T-cell (primary cell): ENCODE measurements at places on chromosomes 3 and 15. TPM values are rescaled to one million over a fixed set of nuclear protein-coding genes. Genes with fewer than 3 reads are reported as not detected.

GRCh38 chr3:13574083-13574797, 25.3 kb downstream of the FBLN2 start:
- peaks cover 23% of the 10 kb centered on the region for H3K27me3 ChIP-seq
- peaks cover 4% of the 10 kb centered on the region for H3K36me3 ChIP-seq
- no peaks in the 10 kb centered on the region for H3K4me1 ChIP-seq
- no peak overlapping the region for H3K4me3 ChIP-seq

GRCh38 chr3:6807967-6808588, 52.8 kb upstream of the GRM7 start:
- no peaks in the 10 kb centered on the region for H3K4me1 ChIP-seq
- DNase-seq = no peak
- no peaks in the 10 kb centered on the region for H3K36me3 ChIP-seq

DNA sequence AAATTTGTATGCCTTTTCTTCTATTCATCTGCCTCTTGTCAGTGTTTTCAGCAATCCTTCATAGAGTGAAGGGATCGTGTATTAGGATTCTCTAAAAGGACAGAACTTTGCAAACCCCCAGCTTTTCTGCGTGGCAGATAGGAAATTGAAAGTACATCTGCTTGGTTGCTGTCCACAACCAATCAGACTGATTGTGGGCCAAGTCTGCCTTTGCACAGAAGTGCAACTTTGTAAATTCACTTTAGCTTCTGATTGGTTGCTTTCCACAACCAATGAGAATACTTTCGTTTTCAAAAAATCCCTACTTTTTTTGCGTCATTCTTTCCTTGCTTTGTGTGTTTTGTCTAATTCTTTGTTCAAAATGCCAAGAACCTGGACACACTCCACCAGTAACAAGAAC, 847.4 kb downstream of the FHIT start:
- no peaks in the 10 kb centered on the region for H3K4me1 ChIP-seq
- no peaks in the 10 kb centered on the region for H3K36me3 ChIP-seq
- H3K27me3 ChIP-seq = no peaks in the 10 kb centered on the region
- H3K4me3 ChIP-seq = no peak overlapping the region

- H3K4me1 ChIP-seq = no peaks in the 10 kb centered on the region
- DNase-seq = no peak
- H3K4me3 ChIP-seq = no peak overlapping the region
- no peaks in the 10 kb centered on the region for H3K27me3 ChIP-seq
- no peaks in the 10 kb centered on the region for H3K36me3 ChIP-seq
Measured at GRCh38 chr15:25183581-25184251, 228.9 kb downstream of the SNRPN start.

DNA sequence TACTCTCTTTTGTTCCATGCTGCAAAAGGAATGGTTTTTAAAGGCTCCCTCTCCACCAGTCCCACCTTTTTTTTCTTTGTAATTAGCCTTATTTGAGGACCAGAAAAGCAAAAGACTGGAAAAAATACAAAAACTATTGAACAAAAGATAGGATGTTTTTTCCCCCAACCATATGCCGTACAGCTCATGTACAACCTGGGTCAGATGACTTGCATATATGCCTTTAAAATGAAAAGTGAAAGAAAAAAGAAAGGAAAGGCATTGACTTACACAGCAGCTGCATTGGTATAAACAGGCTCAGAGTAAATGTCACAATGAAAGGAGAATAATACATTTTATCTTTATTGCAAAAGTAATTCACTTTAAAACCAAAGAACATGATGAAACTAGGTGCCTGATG, 69.5 kb upstream of the CMC1 start:
- peak overlapping the region; percentile 40 for H3K27ac ChIP-seq
- no peaks in the 10 kb centered on the region for H3K4me1 ChIP-seq
- no peaks in the 10 kb centered on the region for H3K36me3 ChIP-seq

- no peaks in the 10 kb centered on the region for H3K36me3 ChIP-seq
- no peak overlapping the region for H3K27ac ChIP-seq
- H3K27me3 ChIP-seq = peaks cover 25% of the 10 kb centered on the region
- H3K4me3 ChIP-seq = no peak overlapping the region
Measured at GRCh38 chr3:127728417-127729015, 55.8 kb downstream of the ABTB1 start.

DNA sequence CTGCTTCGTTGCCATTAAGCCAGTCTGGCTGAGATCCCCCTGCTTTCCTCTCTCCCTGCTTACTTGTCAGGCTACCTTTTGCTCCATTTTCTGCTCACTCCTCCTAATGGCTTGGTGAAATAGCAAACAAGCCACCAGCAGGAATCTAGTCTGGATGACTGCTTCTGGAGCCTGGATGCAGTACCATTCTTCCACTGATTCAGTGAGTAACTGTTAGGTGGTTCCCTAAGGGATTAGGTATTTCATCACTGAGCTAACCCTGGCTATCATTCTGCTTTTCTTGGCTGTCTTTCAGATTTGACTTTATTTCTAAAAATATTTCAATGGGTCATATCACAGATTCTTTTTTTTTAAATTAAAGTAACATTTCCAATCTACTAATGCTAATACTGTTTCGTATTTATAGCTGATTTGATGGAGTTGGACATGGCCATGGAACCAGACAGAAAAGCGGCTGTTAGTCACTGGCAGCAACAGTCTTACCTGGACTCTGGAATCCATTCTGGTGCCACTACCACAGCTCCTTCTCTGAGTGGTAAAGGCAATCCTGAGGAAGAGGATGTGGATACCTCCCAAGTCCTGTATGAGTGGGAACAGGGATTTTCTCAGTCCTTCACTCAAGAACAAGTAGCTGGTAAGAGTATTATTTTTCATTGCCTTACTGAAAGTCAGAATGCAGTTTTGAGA, 25.0 kb downstream of the CTNNB1 start:
- DNase-seq = no peak
- H3K4me1 ChIP-seq = peaks cover 7% of the 10 kb centered on the region
- no peak overlapping the region for H3K27ac ChIP-seq
- no peaks in the 10 kb centered on the region for H3K27me3 ChIP-seq
- no peak overlapping the region for H3K4me3 ChIP-seq

The BTLA gene
- total RNA-seq = 15.2 TPM

The TICRR gene
- 0.23 TPM for total RNA-seq

DNA sequence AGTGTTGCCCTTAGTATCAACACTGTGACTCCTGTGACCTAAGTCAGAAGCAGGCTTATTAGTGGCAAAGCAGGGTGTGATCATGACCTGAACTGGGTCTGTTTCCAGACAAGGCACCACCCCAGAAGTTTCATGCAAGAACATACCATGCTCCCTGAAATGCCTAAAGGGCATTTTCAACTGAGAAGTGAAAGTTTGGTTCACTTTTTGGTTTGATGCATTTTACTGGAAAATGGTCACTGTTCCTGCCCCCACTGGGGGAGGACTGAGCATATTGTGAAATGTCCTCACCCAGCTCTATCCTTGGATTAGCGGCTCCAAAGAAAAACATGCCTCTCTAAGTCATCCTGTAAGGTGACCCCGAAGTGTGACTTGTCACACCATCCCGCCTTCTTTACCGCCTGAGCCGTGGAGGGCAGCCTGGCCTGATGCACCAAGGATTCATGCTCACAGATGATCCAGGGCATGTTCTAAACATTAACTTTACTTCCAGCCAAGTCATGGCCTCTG, 3.1 kb upstream of the FAM240A start:
- H3K27me3 ChIP-seq = peaks cover 9% of the 10 kb centered on the region
- H3K27ac ChIP-seq = no peak overlapping the region
- no peak for DNase-seq
- H3K36me3 ChIP-seq = no peaks in the 10 kb centered on the region

GRCh38 chr15:43404130-43404529, 33.2 kb downstream of the TUBGCP4 start:
- no peak overlapping the region for H3K4me3 ChIP-seq
- no peaks in the 10 kb centered on the region for H3K4me1 ChIP-seq
- DNase-seq = no peak
- H3K27me3 ChIP-seq = no peaks in the 10 kb centered on the region
- no peak overlapping the region for H3K27ac ChIP-seq

DNA sequence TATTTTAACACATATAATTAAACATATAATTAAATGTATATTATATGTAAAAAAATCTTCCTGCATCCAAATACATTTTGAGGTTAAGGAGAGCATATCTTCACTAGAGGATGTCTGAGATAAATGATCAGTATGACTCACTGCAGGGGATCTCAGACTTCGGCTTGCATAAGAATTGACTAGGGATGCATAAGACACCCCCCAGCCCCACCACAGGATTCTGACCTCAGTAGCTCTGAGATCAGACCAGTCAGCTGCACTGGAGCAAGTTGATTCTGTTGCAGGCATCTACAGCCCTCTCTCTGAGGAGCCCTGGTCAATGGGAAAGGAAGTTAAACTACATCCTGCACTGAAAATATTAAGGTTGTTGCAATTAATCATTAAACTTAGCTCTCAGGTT, 29.0 kb upstream of the TBC1D21 start:
- H3K36me3 ChIP-seq = no peaks in the 10 kb centered on the region
- no peaks in the 10 kb centered on the region for H3K4me1 ChIP-seq
- no peaks in the 10 kb centered on the region for H3K27me3 ChIP-seq
- no peak overlapping the region for H3K4me3 ChIP-seq
